ENCODE measurements at places on chromosomes 11 and 22.

DNA sequence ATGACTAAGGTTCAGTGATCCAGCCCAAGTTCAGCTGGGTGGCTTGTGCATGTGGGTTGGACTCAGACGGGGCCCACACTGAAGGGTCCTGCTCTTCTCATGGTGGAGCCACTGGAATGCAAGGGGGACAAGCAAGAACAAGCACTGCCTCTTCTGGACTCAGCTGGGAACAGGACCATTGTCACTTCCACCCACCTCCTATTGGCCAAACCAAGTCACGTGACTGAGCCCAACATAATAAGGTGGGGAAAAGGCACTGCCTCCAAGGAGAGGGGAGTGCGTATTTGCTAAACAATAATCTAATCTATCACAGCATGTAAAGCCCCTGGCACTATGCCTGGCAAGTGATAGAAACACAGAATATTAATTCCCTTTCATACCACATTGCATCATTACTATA lies 87.1 kb downstream of the CHST1 start:
- DNase-seq, result no peak

- DNase-seq, result peak; percentile 46
Measured at GRCh38 chr22:39920134-39920743, 19.4 kb downstream of the GRAP2 start.

GRCh38 chr11:14118072-14118471 lies 155.5 kb downstream of the SPON1 start:
- no peak for DNase-seq

DNA sequence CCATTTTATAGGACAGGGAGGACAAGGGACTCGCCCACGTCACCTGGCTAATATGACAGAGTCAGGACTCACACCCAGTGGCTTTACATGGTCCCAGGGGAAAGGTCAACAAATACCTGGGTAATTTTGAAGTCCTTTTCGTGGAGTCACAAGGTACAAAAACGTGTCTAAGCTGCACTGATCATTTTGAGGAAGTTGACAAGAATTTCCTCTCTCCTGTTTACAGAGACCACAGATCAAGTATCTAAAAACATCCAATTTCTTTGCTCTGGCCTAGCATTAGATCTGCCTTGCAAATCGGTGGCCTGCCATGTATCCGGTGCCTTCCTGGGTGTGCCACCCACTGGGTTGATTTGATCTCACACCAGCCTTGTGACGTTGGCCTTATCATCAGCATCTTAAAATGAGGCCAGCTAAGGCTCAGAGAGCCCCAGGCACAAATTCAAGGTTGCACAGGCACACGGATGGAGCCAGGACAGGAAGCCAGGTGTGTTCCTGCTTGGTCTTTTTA lies 17.6 kb downstream of the GDPD5 start:
- peak; percentile 54 for DNase-seq

DNA sequence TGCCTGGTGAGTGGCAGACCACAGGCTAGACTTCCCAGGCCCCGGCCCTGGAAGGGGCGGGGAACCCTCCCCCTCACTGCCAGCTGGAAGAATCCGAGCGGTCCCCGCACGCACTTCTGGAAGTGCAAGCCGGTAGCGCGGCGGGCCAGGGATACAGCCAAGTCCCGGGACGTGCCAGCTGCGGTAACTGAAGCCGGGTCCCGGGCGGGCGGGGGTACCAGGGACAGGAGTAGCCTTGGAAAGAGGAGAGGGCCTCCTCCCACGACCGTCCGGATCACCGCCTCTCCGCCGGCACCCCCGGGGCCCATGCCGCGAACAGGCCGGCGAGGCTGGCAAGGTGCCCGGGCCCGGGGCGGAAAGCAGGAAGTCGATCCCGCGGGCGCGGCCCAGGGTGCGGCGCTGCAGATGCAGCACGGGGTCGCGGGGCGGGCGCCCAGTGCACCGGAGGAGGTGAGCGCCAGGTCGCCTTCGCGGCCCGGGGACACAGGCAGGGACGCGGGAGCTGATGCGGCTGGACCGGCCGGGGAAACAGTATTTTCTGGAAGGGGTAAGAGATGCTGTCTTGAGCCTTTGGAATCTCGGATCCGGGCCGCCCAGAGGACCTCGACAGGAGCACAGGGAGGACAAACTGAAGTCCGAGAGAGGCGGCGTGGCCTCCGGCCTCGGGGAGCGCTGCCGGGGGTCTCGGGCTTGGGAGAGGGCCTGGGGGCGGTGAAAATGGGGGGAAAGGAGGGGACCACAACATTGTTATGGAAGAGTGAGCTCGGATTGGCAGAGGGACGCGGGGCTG lies 783 bp upstream of the SLC35C1 start:
- DNase-seq, result peak; percentile 68

- DNase-seq, result no peak
Measured at GRCh38 chr11:102420547-102420946, 32.0 kb downstream of the TMEM123 start.

DNA sequence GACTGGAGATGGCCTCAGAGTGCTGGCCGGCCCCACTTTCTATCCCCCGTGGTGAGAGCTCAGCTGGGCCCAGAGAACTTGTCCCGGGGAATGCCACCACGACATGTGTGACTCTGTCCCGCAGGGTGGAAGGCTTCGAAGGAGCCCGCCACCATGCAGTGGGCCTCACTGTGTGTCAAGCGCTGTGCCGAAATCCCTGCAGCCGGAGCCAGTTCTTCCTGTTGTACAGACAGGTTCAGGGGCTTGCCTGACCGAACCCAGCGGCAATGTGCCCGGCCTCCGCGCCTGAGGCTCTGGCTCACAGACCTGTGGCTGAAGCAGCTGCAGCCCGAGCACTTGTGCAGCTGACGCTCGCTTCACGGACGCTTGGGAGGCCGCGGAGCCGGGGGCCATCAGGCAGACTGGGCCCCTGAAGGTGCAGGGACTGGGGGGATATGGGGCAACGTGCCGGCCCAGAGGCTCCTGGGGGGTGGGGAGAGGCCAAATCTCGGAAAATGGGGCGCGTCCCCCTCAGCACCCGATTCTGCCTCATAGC lies 650 bp downstream of the PPM1F start:
- peak; percentile 4 for DNase-seq

- no peak for DNase-seq
Measured at GRCh38 chr22:27157666-27158370, 500.4 kb downstream of the MIAT start.

GRCh38 chr11:66835768-66836405 lies 7.4 kb upstream of the RCE1 start:
- no peak for DNase-seq

GRCh38 chr11:93491973-93492372 lies 51.2 kb downstream of the SMCO4 start:
- no peak for DNase-seq

- DNase-seq, result no peak
Measured at GRCh38 chr22:21849489-21849888, 18.0 kb downstream of the MAPK1 start.

GRCh38 chr11:9711454-9712307 lies 47.8 kb downstream of the SWAP70 start:
- no peak for DNase-seq
